ENCODE measurements at places on chromosomes 3 and 15.

DNA sequence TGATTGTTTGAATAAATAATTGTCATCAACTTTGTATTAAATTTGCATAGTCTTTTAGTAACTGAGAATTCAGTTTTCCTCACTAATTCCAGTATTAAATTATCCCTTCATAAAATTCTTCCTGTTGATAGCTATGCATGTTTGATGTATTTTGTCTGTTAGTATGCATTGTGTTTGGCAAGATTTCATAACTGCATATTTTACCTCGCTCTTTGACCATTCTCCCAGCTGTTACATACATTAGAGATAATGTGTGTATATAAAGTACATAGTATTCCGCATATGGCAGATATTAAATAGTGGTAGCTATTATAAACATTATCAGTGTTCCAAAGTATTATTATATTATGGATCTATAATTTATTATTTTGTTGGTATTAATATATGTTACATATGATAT lies 10.6 kb upstream of the NFKBIZ start:
- DNase-seq: no peak

DNA sequence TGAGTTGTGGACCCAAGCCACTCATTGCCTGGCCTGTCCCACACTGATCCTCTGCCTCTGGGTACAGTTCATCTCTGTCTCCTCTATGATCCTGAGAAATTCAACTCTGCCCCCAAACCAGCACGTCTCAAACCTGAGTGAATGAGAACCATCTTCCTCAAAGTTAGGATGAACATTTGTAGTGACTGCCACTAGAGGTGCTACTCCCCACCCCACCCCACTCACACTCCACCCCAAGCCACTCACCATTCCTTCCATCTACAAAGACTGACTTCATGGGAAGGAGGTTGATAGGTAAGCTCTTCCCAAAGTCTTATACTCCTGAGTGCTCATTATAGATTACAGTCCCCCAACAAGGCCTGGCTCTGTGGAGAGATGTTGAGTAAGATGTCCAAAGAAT lies 43.8 kb downstream of the NEK10 start:
- no peak for DNase-seq

DNA sequence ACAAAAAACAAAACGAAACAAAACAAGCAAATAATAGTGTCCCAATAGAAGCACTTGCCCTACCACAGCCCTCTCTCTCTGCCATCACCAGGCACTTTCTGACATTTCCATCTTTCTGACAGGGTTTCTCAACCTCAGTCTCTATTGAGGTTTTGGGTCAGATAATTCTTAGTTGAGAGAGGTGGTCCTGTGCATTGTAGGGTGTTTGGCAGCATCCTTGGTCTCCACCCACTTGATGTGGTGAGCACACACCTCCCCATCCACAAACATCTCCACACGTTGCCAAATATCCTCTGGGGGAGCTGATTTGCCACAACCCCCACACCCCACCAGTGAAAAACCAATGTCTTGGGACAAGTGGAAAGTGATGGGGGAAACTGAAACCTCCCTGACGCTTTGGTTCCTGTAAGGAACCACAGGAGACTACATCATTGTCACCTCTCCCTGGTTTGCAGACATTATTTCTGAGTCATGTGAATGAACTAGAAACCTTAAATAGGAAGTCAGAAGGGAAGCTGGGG lies 733.7 kb upstream of the CFAP20DC start:
- DNase-seq: no peak

DNA sequence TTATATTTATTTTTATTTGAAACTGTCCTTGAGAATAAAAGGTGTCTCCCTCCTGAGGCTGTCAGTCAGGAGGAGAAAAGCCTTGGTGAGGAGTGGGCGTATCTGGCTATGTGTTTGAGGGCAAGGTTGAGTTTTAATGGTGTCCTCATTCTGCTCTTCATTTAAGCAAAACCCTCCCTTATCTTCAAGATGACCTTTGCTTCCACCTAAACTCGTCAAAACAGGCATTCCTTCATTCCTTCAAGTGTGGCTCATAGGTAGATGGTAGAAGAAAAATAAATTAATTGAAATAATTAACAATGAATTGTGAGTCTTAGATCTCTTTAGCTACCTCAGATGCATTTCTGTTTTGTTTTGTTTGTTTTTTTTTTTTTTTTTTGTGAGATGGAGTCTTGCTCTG lies 39.4 kb upstream of the ATOSA start:
- DNase-seq: no peak

DNA sequence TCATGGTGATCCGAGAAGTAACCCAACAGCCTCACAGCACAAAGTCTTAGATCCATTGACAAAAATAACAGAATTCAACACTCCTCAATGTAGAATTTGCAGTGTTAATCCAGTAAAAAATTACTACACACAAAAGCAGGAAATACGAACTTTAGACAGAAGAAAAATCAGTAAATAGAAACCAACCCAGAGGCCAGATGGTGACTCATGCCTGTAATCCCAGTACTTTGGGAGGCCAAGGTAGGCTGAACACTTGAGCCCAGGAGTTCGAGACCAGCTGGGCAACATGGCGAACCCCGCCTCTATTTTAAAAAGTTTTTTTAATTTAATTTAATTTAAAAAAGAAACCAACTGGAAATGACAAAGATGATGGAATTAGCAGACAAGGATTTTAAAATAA lies 36.1 kb downstream of the SELENOT start:
- no peak for DNase-seq

DNA sequence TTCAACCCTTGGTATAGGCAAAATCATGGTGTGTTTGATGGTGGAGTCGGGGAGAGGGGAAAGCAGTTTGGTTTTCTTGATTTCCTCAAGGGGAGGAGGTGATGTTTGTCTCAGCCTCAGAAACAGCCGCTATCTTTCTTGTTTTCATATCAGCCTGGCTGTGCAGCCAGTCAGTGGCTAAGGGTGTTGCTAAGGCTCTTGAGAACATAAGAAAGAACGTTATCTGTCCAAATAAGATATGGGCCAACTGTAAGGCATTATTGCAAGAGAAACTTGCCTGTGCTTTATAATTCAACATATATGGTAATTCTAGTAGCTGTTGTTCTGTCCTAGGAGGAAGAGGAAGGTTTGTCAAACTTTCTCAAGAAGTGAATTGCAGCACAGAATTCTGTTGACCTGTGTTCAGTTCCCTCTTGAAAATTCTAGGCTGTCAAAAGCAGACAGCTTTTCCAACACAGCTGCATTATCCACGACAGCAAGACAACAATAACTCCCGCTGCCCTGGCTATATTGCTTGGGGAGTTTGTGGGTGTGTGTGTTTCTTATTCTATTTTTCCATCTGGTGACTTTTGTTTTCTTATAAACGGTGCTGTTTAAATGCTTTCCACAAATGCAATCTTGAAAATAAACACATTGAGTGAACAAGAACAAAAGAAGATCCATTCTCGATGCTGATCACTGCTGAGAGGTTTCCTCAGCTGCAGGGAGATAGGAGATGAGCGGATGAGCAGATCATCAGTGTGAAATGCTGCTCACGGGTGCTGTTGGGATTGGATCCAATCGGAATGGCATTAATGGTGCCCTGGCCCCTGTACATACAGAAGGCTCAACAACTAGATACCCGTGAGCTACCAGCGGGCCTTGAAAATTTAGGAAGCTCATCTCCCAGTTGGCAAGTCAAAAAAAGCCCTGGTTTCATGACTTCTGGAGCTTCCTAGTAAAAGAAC lies 90.8 kb upstream of the TNFAIP8L3 start:
- no peak for DNase-seq

- DNase-seq: no peak
Observed at GRCh38 chr3:107268469-107268868, 108.8 kb upstream of the CCDC54 start.

DNA sequence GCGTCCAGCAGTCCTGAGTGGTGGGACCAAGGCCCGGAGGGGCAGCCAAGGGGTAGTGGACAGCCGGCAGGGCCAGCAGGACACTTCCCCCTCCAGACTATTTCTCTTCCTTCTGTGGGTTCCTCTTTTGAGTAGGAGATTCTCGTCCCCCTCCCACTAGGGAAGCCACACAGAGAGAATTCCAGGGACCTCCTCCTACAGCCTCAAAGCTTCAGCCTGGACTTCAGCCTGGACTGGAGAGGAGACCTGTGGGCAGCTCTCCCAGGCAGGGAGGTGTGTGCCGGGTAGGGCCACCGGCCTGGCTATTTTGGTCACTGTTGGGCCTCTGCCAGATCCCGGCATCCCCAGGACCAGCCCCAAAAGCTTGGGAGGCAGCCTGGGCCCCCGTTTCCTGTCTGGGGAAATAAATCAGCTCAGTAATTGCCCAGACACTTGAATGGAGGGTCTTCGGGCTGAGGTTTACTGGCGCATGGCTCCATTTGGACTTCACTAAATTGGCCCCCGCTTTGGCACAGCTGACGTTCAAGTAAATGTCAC lies 1.3 kb downstream of the SLC6A6 start:
- peak; percentile 39 for DNase-seq

GRCh38 chr3:49644684-49645083 lies 29.5 kb upstream of the APEH start:
- no peak for DNase-seq

DNA sequence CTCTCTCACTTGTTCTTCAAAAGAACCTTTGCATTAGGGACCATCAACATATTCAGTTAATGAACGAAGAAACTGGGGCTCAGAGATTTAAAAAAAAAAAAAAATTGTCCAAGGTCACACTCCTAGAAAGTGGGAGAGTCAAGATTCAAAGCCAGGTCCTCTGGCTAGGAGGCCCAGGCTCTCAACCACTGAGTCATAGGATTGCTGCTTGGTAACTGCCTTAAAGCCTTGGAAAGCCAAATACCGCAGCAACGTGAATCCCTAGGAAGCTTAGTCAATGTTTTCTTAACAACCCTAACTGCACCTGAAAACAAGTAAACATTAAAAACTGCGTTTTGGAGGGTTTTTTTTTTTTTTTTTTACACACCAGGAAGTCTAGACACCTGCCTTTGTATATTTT lies 156.8 kb downstream of the WNT5A start:
- no peak for DNase-seq

DNA sequence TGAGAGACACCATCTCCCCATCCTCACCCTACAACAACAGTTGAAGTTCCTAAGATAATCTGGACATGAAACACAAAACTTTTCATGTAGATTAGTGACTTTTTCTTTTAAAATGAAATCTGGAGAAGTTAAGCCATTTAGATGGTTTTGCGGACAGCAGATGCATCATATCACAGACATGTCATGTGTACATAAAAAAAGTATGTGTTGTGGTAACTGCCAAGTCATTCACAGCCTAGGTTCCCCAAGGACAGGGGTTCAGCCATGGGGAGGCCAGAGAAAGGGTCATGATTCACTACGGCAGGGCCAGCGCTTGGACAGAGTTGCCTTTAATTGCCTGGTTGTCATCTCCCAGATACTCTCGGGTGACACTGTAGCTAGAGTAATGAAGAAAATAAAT lies 163.2 kb downstream of the PDZRN3 start:
- no peak for DNase-seq

GRCh38 chr3:115885621-115886020 lies 262.3 kb downstream of the GAP43 start:
- DNase-seq: no peak

GRCh38 chr15:68829068-68829467 lies 8.4 kb upstream of the ANP32A start:
- peak; percentile 64 for DNase-seq

- no peak for DNase-seq
Observed at GRCh38 chr3:29453284-29454001, 172.6 kb downstream of the RBMS3 start.

DNA sequence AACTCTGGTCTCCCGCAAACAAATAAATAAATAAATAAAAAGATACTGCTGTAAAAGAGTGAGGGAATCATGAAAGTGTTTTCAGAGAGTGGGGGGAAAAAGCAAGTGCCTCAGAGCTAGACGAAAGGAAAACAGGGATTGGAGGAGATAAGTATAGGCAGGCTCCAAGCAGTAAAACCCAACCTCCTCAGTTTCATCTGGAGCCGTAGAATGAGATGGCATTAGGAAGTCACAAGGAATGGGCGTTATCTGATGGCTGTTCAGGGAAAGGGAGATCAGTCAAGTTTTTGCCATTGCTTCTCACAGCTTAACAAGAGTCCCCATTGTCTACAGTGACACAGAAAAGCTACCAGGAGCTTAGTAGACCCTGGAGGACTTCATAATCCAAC lies 451.5 kb upstream of the PPP2R3A start:
- no peak for DNase-seq

DNA sequence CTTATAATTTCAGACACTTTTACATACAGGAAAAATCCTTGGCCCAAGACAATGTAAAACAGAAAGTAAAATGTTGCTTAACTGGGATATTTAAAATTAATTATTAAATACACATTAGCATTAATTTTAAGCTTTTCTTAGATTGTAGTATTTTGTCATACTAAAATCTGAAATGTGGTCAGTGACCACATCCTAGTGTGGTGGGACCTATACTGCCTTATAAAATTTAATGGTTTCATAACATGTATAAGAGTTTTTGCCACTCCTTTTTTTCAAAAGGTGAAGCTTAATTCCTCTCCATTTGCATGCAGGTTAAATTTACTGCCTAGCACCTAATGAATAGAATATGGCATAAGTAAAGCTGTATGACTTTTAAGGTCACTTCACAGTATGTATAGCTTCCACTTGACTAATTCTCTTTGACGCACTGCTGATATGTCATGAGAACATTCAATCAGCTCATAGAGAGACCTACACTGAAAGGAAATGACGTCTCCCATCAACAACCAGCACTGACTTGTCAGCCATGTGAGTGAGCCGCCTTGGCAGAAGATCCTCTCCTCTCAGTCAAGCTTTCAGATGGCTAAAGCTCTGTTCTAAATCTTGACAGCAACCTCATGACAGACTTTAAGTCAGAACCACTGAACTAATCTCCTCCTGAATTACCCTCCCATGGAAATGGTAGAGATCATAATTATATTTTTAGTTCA lies 847.8 kb downstream of the SI start:
- DNase-seq: peak; percentile 57

DNA sequence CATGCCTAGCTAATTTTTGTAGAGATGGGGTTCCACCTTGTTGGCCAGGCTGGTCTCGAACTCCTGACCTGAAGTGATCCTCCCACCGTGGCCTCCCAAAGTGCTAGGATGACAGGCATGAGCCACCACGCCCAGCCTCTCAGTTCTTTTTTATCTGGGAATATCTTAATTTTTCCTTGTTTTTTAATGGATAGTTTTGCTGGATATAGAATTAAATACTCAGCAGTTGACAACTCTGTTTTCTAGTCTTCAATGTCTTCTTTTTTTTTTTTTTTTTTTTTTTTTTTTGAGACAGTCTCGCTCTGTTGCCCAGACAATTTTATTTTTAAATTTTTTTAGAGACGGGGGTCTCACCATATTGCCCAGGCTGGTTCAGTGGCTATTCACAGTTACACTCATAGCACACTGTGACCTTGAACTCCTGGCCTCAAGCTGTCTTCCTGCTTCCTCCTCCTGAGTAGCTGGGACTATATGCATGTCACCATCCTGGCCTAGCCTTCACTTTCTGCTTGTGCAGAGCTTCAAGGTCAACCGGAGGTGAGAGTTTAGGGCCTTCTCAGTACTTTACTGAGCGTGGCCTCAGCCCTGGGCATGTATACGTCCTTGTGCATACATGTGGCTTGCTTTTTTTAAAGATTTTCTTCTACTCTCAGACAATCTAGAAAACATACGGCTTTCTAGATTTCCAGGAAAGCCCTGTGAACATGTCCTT lies 120.5 kb downstream of the ZNF609 start:
- DNase-seq: no peak

- DNase-seq: no peak
Observed at GRCh38 chr15:52220937-52221660, 29.9 kb upstream of the GNB5 start.

- DNase-seq: no peak
Observed at GRCh38 chr15:81334768-81335435, 11.0 kb upstream of the STARD5 start.
